ENCODE measurements at places on chromosomes 16 and 17. TPM values are rescaled to one million over a fixed set of nuclear protein-coding genes. Genes with fewer than 3 reads are reported as not detected.
A peak's percentile ranks its signal among the peaks of the same experiment; 100 is the strongest.

- peaks cover 4% of the 10 kb centered on the region for H3K36me3 ChIP-seq
- H3K27ac ChIP-seq = no peak overlapping the region
- no peaks in the 10 kb centered on the region for H3K4me1 ChIP-seq
- H3K4me3 ChIP-seq = no peak overlapping the region
- DNase-seq = no peak
These were observed 3.9 kb upstream of the KRT33A start for GRCh38 chr17:41354536-41354935.

GRCh38 chr16:69329369-69330285 lies 761 bp downstream of the PDF start:
- peaks cover 50% of the 10 kb centered on the region for H3K4me1 ChIP-seq
- H3K4me3 ChIP-seq = peak overlapping the region; percentile 79
- peaks cover 55% of the 10 kb centered on the region for H3K36me3 ChIP-seq

The FSCN2 gene
- total RNA-seq = 0.50 TPM

The ZG16B gene
- total RNA-seq = 9.8 TPM

The FBXW10 gene
- not detected for total RNA-seq
